ENCODE measurements at places on chromosomes 1 and 21. TPM values are rescaled to one million over a fixed set of nuclear protein-coding genes. Genes with fewer than 3 reads are reported as not detected.
A peak's percentile ranks its signal among the peaks of the same experiment; 100 is the strongest.

DNA sequence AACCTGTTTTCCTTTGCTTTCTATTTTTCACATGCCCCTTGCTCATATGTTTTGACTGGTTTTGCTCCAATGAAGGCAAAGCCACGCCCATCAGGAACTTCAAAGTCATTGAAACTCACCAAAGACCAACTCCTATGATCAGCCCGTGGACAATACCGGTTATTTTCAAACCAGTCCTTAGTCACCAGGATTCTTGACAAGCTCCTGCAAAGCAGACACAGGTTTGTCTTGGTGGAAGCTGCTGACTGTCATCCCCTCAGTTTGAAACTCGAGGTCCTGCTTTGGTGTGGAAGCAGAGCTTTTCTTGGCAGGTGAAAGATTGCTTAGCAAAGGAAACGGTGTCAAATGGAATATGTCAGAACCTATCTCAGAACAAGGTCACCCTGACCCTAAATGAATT is 384.7 kb upstream of the CXADR start:
- DNase-seq: no peak
- H3K4me3 ChIP-seq: no peak overlapping the region
- no peaks in the 10 kb centered on the region for H3K36me3 ChIP-seq
- no peaks in the 10 kb centered on the region for H3K4me1 ChIP-seq
- no peaks in the 10 kb centered on the region for H3K27me3 ChIP-seq

DNA sequence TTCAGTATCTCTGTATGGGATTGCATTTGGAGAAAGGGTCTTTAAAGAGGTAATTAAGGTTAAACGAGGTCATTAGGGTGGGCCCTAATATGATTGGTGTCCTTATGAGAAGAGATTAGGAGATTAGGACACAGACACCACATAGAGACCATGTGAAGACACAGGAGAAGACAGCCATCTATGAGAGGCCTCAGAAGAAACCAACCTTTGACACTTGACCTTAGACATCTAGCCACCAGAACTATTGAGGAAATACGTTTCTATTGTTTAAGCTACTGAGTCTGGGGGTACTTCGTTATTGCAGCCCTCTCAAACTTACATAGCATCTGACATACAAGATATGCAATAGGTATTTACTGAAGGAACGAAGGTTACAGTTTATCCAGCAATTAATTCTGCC is 7.3 kb upstream of the VPS45 start:
- H3K36me3 ChIP-seq: no peaks in the 10 kb centered on the region
- H3K27me3 ChIP-seq: no peaks in the 10 kb centered on the region
- no peak overlapping the region for H3K27ac ChIP-seq
- peaks cover 13% of the 10 kb centered on the region for H3K4me1 ChIP-seq
- no peak for DNase-seq

DNA sequence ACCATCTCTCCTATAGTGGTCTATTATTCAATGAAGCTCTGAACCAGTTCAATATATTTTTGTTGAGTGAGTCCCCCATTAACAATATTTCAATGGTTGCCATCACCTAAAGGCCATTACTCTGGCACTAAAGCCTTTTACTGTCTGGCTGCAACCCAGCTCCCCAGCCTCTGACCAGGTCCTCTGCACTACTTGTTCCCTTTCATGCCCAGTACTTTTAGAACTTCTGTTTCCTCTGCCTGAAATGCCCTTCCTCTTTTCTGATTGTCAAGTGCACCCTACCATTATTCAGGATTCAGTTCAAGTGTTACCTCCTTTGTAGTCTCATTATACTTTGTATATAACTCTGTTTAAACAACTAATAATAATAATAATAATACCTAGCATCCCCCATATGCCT is 30.4 kb upstream of the ZFYVE9 start:
- no peak for DNase-seq
- H3K27me3 ChIP-seq: no peaks in the 10 kb centered on the region
- H3K4me3 ChIP-seq: no peak overlapping the region
- H3K4me1 ChIP-seq: no peaks in the 10 kb centered on the region
- no peak overlapping the region for H3K27ac ChIP-seq
- H3K36me3 ChIP-seq: no peaks in the 10 kb centered on the region

DNA sequence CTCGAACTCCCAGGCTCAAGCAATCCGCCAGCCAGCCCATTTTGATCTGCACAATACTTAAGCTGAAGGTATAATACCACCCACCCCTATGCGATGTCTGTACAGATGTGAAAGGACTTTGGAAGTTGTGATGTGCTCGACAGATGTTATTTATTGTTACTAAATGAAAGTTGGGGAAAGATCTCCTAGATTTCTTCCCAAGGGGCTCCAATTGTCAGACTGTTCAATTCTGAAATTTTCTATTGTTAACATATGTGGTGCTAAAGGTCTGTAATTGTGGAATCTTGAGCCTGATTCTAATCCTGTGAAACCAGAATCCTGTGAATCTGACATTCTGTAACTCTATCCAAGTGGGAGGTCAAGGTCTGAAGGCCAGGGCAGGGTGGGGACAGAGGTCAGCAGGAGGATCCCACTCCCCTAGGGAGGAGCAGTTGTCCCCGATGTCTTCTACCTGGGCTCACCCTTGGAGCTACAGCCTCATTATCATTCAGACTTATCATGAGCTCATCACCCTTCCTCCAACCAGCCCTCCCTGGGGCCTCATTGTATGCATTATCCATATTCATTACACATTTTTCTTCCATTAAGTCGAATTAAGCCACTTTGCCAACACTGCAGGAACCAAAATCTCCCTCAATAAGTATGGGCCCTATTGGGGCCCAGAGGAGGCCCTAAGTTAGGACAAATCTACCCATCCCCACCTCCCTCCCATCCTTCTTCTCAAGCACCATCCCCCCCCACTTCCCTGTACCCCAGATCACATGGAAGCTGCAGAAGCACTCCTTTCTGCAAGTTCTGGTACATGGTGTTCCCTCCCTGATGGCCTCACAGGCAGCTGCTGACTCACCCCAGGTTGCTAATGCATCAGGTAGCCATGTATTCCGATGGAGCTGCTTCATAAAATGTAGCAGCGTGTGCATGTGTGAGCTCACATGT is 32.3 kb downstream of the SHISAL2A start:
- H3K27ac ChIP-seq: no peak overlapping the region
- no peak overlapping the region for H3K4me3 ChIP-seq
- H3K4me1 ChIP-seq: peaks cover 6% of the 10 kb centered on the region
- no peaks in the 10 kb centered on the region for H3K36me3 ChIP-seq

- no peaks in the 10 kb centered on the region for H3K36me3 ChIP-seq
- H3K27me3 ChIP-seq: no peaks in the 10 kb centered on the region
- H3K27ac ChIP-seq: no peak overlapping the region
- no peak for DNase-seq
- no peaks in the 10 kb centered on the region for H3K4me1 ChIP-seq
These were observed 207.0 kb upstream of the VAMP3 start for GRCh38 chr1:7564137-7564536.

- DNase-seq: peak; percentile 47
- H3K4me3 ChIP-seq: no peak overlapping the region
- H3K27ac ChIP-seq: peak overlapping the region; percentile 39
- H3K36me3 ChIP-seq: no peaks in the 10 kb centered on the region
- no peaks in the 10 kb centered on the region for H3K4me1 ChIP-seq
- no peaks in the 10 kb centered on the region for H3K27me3 ChIP-seq
These were observed 11.7 kb upstream of the ENO1 start for GRCh38 chr1:8889925-8890785.

The LCE7A gene
- polyA plus RNA-seq: not detected

The USP16 gene
- 35.6 TPM for polyA plus RNA-seq

The BARHL2 gene
- not detected for polyA plus RNA-seq

The SLC26A9 gene
- polyA plus RNA-seq: 7.9 TPM

The CRYAA gene
- polyA plus RNA-seq: not detected
